Endothelial cell of umbilical vein (primary cell): ENCODE measurements at places on chromosomes 13 and 19. TPM values are rescaled to one million over a fixed set of nuclear protein-coding genes. Genes with fewer than 3 reads are reported as not detected.

GRCh38 chr13:92589955-92590354, 636.7 kb upstream of the GPC6 start:
- no peak for DNase-seq

- DNase-seq: no peak
These were observed 42.1 kb downstream of the FOXO1 start for GRCh38 chr13:40624383-40624782.

DNA sequence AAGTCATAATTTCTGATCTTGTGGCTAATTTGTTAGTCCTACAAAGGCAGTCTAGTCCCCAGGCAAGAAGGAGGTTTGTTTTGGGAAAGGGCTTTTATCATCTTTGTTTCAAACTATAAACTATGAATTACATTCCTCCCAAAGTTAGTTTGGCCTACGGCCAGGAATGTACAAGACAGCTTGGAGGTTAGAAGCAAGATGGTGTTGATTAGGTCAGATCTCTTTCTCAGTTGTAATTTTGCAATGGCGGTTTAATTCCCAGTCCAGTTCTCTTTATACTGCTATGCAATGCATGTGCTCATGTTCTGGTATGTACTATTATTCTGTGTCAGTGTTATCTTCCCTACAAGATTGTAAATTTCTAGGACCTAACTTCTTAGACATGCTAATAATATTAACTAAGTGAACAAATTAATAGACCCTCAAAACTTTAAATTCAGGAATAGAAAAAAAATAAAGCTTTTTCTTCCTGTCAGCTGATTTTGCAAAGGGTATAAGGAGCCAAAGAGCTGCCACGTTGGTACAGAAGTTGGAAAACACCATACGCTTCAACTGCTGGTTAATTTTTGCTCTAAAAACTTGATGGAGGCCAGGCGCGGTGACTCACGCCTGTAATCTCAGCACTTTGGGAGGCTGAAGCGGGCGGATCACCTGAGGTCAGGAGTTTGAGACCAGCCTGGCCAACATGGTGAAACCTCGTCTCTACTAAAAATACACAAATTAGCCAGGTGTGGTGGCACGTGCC, 1.3 kb upstream of the DNAJC15 start:
- no peak for DNase-seq

GRCh38 chr13:76293751-76294150, 592.5 kb downstream of the KCTD12 start:
- no peak for DNase-seq

The CATSPERD gene
- total RNA-seq: not detected in 2 replicates

DNA sequence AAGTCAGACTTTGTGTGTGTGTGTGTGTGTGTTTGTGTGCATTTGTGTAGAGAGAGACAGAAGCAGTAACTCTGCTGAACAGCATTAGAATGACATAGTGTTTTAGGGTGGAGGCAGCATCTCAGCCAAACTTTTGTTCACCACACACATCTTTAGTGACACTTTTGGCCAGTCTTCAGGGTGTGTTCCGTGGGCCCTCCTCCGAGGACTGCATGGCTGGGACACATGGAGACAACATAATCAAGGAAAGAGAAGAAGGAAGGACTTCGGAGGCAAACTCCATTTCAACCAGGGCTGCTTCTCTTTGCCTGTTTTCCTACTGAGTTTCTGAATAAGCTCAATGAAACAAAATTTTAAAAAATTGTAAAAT, 205.1 kb downstream of the LHFPL6 start:
- no peak for DNase-seq

DNA sequence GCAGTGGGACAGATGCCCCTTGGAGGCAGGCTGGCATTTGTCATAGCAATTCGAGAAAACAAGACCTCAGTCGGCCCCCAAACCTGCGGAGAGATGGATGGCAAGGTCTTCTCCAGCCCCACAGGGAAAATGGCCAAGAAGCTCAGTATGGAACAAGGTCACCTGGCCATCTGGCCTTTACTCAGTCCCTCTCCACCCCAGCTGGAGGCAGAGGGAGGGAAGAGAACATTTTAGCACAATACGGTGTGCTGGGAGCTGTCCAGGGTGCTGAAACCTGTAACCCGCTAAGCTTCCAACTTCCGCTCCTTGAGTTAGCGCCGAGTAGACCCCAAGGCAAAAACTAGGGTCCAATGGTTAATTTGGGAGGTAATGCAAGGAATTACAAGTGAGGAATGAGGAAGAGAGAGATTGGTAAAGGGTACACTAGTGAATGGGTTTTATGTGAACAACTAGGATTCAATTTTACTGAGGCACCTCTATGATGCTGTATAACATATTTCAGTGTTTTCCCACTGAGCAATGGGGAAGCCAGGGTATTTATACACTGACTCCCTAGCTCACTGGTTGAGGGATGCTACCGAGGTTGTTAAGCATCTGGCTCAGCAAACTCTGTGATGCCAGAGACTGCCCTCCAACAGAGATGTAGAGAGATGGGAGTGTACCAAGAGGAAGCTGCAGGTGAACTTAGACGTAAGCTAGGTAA, 64.3 kb downstream of the CACNA1A start:
- peak; percentile 39 for DNase-seq

DNA sequence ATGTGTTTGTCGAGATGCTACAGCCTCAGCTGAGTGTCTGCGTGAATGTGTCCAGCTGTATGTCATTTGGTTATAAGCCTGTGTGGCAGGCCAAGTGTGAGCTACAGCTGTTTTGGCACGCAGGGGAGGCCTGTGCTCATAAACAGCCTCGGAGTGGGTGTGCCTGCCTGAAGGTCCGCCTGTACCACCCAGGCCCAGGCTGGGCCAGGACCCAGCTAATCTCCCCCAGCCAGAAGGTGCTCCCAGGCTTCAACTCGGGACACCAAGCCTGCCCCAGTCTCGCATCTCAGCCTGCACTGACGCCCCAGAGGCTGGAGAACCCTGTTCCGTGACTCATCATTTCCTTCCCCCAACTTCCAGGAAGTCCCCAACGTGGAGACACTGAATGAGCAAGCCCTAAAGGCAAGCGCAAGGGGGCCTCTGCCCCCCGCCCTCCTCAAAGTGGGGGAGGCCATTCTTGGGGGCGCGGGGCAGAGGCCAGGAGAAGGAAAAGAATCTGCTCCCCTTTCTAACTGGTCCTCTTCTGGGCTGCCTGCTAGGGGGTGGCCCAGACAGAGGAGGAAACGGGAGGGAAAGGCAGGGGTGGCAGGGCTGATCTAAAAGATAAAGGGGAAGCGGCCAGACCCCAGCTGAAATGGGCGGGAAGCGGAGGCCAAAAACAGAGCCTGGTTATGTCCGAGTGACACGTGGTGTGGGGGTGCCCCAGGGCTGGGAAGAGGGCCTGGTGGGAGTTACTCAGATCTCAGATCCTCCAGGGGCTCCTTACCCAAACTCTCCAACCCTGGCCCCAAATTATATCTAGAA, 2.0 kb downstream of the SLC1A5 start:
- DNase-seq: peak; percentile 77

DNA sequence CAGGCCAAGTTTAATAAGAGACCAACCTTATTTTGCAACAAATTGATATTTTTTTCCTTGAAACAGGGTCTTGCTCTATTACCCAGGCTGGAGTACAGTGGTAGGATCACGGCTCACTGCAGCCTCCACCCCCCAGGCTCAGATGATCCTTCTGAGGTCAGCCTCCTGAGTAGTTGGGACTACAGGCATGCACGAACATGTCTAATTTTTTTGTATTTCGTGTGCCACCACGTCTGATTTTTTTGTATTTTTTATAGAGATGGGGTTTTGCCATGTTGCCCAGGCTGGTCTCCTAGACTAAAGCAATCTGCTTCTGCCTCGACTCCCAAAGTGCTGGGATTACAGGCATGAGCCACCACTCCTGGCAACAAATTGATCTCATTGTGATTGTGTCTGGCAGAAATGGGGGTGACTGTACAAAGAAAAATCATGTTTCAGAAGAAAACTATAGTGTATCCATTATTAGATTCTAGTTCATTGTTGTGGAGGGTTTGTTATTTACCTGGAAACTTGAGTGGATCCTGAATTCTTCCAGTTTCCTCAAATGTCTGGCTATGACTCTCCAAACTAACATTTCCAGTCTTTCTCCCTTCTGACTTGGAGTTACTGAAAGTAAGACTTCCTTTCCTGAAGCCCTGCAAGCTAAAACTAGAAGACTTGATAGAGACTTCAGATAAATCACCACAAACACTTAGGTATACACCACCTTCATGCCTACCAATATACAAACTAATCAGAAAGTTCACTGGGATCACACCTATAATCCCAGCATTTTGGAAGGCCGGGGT, 17.3 kb upstream of the AKT2 start:
- no peak for DNase-seq

The TGFB1 gene
- total RNA-seq: 250 and 294 TPM in 2 replicates

DNA sequence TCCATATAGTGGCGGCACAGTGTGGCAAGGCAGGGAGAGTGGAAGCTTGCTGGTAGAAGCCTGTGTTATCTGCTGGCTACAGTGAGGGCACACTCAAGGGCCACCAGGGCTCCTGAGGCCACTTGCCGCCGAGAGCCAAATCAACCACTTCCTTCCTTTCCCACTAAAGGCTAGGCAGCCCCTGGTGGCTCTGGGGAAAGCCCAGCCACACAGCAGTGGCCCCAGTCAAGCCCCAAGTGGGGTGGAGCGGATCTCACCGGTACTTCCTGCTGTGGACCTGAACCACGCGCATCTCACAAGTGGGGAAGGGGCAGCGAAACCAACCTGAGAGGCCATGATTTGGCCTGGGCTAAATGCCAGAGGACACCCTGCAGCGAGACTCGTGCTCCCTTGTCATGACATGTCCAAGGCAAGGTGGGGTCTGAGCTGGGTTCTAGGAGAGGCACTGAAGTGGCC, 21.9 kb upstream of the SLC35E1 start:
- no peak for DNase-seq

- DNase-seq: no peak
These were observed 12.9 kb downstream of the OR7C2 start for GRCh38 chr19:14954071-14954655.

The CEACAM19 gene
- total RNA-seq: 9.9 and 13.0 TPM in 2 replicates

GRCh38 chr13:101360525-101360924, 55.8 kb downstream of the NALCN start:
- no peak for DNase-seq

GRCh38 chr13:111117289-111117688, 2.2 kb downstream of the ARHGEF7 start:
- no peak for DNase-seq
